NCI-H2171 (cell line): ENCODE measurements at places on chromosomes 13 and 19.
A peak's percentile ranks its signal among the peaks of the same experiment; 100 is the strongest.

DNA sequence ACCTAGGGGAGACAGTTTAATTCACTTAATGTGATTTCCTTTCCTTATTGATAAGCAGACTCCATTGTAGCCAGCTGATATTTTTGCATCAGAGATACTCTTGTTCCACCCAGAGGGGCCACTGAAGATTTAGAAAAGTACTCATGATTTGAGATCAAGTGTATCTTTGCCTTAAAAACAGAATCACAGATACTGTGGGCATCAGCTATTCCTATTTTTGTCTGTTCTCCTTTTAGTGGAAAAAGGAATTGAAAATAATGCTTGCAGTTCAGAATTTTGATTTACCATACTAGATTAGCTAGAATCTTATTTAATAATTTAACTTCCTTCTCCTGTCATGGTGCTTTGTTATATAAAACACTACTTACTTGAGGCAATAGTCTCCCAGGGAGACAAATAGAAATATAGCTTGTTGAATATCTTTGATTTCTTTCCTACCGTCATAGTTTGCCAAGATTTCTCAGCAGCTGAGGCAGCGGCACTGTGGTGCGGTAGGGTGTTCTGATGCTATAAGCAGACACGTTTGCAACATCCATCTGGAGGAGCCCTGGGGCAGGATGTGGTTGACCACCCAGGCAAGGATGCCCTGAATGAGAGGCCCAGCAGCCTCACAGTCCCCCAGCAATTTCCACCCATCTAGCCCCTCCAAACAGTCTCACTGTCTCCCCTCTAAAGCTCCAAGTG lies 47.0 kb upstream of the RAP2A start:
- DNase-seq, result no peak

GRCh38 chr13:40180776-40181175 lies 485.7 kb downstream of the FOXO1 start:
- no peak for DNase-seq

DNA sequence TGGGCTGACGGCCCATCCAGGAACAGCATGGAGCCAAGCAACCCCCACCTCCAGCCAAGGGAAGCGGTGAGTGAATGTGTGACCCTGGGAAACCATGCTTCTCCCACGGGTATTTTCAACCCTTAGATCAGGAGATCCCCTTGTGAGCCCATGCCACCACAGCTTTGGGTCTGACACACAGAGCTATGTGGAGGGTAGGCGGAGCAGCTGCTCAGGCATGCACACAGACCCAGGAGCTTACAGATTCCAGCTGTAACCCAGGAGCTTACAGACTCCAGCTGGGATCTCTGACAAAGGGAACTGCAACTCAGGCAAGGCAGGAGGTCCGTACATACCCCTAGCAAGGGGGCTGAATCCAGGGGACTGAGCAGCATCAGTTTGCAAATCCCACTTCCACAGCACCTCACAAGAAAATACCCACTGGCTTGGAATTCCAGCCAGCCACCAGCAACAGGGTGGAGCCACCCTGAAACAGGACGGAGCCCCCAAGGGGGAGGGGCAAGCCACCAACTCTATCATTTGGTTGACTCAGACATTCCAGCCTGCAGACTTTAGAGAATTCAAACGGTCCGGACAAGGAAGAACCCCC lies 40.8 kb upstream of the RFXAP start:
- no peak for DNase-seq

- peak; percentile 0 for DNase-seq
These were observed 129.5 kb downstream of the CYSLTR2 start for GRCh38 chr13:48783181-48783630.

DNA sequence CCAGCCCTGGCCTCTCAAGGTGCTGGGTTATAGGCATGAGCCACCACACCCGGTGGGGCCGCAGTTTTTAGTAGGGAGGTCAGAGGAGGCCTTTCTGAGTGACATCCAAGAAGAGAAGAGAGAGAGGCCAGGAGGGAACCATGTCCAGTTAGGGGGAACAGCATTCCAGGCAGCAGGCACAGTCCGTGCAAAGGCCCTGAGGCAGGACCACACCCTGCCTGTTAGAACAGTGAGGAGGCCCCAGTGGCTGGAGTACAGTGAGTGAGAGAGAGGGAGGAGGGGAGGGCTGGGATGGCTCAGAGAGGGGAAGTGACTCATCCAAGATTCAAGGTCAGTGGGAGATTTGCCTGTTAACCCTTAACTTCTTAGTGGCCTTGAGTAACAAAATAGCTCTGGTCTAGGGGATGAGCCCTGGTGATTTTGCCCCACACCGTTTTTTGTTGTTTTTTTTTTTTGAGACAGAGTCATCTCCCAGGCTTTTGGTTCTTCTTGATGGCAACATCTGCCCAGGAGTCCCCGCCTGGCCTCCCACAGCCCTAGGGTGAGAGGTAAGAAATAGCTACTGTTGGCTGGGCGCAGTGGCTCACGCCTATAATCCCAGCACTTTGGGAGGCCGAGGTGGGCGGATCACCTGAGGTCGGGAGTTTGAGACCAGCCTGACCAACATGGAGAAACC lies 2.7 kb upstream of the PLIN3 start:
- no peak for DNase-seq

DNA sequence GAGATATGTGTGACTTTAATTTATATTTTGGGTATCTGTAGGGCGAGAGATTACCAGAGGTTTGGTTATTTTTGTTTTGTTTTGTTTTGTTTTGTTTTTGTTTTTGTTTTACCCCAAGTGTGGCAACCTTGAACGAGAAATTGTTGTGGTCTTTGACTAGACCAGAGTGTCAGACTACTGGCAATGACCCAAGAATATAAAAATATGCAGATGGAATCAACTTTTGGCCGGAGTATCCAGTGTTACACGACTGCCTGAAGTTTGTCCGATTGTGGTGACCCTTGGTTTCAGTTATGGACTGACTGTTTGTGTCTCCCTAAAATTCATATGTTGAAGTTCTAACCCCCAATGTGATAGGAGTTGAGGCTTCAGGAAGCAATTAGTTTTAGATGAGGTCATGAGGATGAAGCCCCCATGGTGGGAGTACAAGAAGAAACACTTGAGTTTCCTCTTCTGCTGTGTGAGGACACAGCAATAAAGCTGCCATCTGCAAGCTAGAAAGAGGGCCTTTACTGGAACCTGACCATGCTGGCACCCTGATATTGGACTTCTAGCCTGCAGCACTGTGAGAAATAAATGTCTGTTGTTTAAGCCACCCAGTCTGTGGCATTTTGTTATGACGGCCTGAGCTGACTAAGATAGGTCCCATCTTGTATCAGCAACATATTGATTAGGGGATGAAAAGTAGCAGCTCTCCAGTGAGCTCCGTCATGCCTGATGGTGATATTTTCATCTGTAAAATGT lies 261.7 kb downstream of the MTUS2 start:
- DNase-seq, result no peak

GRCh38 chr19:34707661-34708060 lies 26.4 kb upstream of the ZNF181 start:
- DNase-seq, result no peak

DNA sequence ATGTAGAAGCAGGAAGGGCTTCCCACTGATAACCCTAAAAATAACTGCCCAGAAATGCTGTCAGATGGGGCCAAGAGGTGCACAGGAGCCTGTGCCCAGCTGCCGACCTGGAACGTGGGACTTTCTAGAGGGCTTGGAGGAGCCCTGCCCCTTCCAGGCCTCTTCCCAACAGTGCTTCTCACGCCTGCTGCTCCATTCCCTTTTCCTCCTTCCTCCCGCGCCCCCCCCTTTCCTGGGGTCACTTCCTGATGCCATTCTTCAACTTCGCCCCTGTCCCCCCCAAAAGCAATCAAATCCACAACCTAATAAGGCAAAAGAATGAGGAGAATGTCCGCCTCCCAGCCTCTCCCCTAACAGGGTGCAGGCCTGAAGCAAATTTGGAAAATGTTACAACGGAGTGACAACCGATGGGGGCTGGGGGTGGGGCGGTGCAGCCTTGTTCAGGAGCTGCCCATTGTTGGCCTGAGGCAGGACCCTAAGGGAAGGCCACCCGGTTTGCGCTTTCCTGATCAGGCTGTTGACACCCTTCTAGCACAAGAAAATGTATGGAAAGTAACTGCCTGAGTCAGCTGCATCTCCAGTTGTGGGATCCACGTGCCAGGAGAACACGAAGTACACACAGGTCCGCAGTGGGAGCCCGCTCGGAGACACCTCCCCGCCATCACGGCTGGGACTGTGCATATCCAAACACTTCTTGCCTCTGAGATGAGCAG lies 18.7 kb downstream of the ACTN4 start:
- no peak for DNase-seq

- no peak for DNase-seq
These were observed 13.8 kb upstream of the MEIS3 start for GRCh38 chr19:47433121-47433520.

DNA sequence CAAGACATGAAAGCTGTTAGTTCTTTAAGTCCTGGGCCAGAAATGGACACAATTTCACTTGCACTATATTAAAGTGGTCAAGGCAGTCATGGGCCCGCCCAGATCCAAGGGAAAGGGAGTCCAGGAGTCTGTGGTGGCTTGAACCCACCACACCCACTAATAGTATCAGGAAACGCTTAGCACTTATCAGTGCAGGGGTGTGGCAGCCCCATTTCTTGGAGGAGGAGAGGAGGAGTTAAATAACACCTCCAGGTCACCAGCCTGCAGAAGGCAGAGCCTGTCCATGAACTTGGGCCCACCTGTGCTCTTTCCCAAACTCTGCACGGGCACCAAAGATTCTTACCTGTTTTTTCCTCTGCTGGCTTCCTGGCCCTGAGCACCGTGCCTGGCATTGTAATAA lies 5.4 kb upstream of the NTN5 start:
- no peak for DNase-seq

GRCh38 chr19:17202249-17202648 lies 12.9 kb upstream of the USE1 start:
- no peak for DNase-seq

GRCh38 chr19:3333662-3334061 lies 32.7 kb upstream of the NFIC start:
- DNase-seq, result no peak

- DNase-seq, result no peak
These were observed 8.2 kb downstream of the ZSCAN18 start for GRCh38 chr19:58089846-58090245.

DNA sequence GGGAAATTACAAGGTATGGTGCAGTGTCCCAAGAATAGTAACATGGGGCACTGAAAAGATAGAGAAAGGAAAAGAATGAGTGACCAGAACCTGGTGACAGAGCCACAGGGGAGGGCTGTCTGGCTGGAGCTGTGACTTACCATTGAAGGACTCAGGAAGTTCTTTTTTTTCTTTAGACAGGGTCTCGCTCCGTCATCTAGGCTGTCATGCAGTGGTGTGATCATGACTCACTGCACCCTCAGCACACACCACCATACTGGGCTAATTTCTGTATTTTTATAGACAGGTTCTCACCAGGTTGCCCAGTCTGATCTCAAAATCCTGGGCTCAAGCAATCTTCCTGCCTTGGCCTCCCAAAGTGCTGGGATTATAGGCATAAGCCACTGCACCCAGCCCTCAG lies 8.8 kb upstream of the CPB2 start:
- DNase-seq, result no peak

GRCh38 chr19:13718733-13719132 lies 45.6 kb upstream of the MRI1 start:
- DNase-seq, result peak; percentile 96

- DNase-seq, result no peak
These were observed 406.2 kb downstream of the EFNB2 start for GRCh38 chr13:106129273-106129672.

- no peak for DNase-seq
These were observed 2.8 kb downstream of the SWSAP1 start for GRCh38 chr19:11377237-11377636.

DNA sequence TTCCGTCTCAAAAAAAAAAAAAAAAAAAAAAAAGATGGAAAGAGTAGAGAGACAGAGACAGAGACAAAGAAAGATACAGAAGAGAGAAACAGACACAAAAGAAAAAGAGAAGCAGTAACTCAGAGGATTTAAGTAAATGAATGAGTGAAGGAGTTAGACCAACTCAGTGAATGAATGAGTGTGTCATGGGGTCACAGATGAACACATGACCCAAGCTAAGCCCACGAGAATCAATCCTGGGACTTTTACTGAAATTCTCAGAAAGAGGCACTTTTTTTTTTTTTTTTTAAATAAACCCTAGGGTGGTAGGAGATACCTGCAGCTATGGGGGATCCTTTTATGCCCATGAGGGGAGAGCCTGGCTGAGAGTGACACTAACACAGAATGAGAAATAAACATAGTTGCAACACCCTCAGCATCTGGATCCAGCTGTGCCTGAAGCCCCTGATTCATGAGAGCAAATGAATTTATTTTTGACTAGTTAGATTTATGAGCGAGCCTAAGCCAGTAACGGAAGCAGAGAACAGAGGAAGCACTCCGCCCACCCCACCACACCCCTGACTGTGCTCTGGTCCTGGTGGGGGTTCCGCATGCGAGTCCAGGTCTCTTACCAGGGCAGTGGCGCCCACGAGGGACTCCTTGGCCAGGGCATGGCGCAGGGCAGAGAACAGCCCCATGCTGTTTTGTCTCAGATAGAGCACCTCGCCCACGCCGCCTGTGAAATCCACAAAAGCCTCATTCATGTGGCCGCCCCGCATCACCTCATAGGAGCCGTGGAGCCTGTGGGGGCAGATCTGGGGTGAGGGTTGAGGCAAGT lies 4.6 kb downstream of the CAPN12 start:
- no peak for DNase-seq

- no peak for DNase-seq
These were observed 1060.4 kb downstream of the EFNB2 start for GRCh38 chr13:105474983-105475610.

DNA sequence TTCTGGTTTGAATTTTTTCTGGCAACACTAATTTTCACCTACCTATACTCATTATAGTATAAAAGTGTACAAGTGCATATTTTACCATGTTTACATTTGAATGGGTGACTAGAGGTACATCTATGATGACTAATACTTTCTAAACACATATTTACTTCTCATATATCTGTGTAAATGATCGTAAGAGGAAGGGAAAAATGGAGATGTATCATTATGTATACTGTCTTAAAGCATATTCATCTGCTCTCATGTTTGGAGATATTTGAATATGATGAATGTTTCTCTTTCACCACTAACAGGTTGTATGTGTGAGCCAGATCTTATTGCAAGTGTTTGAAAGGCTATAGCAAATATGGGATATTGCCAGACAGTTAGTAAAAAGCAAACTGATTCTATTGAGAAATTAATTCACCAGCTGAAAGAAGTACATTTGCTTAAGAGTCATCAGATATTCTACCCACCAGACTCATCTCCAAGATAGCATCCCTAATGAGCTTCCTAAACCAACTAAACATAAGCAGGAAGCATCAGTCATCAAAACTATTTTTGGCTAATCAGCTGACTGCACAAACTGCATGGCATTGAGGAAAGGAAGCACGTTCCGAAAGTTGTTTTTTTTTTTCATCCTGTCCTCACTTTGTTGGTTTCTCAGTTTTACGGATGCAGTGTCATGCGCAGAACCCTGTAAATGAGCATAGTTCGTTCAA lies 738.2 kb downstream of the GPC5 start:
- no peak for DNase-seq

DNA sequence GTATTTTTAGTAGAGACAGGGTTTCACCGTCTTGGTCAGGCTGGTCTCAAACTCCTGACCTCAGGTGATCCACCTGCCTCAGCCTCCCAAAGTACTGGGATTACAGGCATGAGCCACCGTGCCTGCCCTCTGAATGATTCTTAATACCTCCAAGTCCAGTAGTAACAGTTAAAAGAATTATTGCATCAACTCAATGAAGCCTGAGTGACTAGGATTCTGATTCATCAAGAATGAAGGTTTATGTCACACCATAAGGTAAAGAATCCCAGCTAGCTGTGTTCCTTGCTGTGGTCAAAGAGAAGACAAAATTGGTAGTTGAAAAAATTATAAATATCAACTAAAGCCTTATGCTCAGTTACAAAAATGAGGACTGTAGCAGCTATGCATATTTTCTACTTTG lies 81.2 kb upstream of the ABCC4 start:
- no peak for DNase-seq
